ENCODE measurements at places on chromosomes 2 and 18. TPM values are rescaled to one million over a fixed set of nuclear protein-coding genes. Genes with fewer than 3 reads are reported as not detected.

DNA sequence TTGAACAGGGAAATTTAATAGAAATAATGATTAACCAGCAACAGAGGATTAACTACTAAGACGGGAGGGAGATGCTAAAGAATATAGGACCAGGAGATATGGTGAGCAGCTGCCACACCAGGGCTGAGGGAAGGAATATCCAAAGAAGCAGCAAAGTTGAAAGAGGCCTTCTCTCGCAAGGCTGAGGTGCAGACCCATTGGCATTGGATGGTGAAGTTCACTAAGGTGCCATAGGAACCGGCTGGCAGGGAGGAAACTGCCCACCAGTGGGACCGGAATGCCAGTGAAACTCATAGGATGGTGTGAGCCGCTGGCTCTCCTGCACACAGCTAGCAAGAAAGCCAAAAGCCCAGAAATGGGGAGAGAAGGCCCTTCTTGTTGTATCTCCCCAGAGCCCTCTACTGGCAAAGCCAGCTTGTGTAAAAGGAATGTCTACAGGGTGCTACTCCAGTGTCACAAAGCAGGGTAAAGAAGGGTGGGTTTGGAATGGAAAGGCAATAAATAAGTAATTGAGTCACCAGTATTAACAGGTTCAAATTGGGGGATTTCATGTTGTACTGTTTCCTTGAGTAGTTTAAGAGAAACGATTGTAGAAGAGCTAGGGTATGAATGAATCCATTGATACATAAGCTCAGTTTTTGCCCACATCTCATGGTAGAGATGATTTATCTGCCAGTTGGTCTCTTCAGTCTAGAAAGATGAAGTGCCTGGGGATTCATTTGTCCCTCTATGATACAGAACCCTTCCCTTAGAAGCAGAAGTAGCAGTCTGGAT is 36.0 kb downstream of the FARP2 start:
- no peaks in the 10 kb centered on the region for H3K36me3 ChIP-seq
- H3K4me3 ChIP-seq: no peak overlapping the region
- H3K4me1 ChIP-seq: no peaks in the 10 kb centered on the region
- H3K27me3 ChIP-seq: no peaks in the 10 kb centered on the region

GRCh38 chr2:239353692-239354091 is 47.1 kb downstream of the HDAC4 start:
- no peaks in the 10 kb centered on the region for H3K27me3 ChIP-seq
- no peaks in the 10 kb centered on the region for H3K4me1 ChIP-seq
- H3K36me3 ChIP-seq: 0 out of 2 replicates have a peak, but pooled peaks cover 7% of the 10 kb centered on the region
- no peak overlapping the region for H3K27ac ChIP-seq
- H3K4me3 ChIP-seq: no peak overlapping the region
- DNase-seq: no peak

DNA sequence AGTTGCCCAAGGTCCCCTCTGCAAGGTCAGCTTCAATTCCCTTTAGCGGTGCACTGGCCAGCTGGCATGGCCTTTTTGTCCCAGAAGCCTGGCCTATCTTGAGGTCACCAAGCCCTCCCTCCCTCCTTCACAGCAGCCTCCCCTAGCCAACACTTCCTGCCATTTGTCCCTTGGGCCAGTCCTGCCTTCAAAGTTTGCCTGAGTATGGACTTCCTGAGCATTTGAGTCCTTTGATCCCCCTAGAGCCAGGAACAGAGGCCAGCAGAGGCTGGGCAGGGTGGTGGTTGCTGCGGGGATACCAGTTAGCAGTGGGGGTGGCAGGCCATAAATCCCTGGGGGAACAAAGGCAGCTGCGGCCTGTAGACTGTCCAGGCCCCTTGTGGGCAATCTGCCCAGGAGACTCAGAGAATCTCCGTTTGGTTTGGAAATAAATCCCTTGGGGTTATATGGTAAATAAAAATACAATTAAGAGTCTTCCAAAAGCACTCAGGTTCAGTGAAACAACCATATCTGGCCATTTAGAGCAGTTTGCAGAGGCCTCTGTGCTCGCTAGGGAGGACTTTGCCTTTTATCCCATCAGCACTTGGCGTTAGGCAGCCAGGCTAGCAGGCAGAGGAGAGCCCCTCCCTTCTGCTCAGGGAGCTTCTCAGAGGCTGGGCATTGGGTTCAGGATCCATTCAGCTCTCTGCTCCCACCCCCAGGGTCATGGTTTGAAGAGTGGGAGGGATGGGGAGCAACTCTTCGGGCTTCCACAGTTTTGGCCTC is 3.1 kb upstream of the HES6 start:
- no peak overlapping the region for H3K27ac ChIP-seq
- no peak overlapping the region for H3K4me3 ChIP-seq
- no peak for DNase-seq
- peaks cover 23% of the 10 kb centered on the region for H3K4me1 ChIP-seq
- peaks cover 5% of the 10 kb centered on the region for H3K36me3 ChIP-seq

PJVK gene
- 2.6 TPM for total RNA-seq

NEU2 gene
- not detected for total RNA-seq

GRCh38 chr2:190184460-190184859 is 121.9 kb upstream of the MSTN start:
- no peak overlapping the region for H3K4me3 ChIP-seq
- H3K4me1 ChIP-seq: peaks cover 16% of the 10 kb centered on the region
- H3K27me3 ChIP-seq: no peaks in the 10 kb centered on the region
- no peak for DNase-seq
- H3K36me3 ChIP-seq: no peaks in the 10 kb centered on the region

PSMA8 gene
- not detected for total RNA-seq

CXCR2 gene
- 0.15 TPM for total RNA-seq

DNA sequence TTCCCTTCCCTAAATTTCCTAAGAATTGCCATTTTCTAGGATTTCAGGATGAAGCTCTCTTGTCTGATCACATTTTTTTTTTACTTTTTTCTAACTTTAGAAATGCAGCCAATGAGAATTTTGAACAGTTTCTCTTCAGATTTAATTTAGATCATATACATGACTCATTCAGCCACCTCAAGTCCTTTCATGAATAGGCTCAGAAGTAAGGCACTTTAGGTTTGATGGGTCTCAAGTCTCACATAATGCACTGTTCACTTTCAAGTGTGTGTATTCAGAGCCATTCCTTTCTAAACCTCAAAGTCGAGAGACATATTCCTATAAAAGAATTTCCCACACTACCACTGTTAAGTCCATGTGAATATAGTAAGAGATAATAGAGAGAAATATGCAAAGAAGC is 614.1 kb upstream of the VRK2 start:
- H3K4me1 ChIP-seq: peaks cover 10% of the 10 kb centered on the region
- no peak overlapping the region for H3K27ac ChIP-seq
- H3K4me3 ChIP-seq: no peak overlapping the region
- H3K27me3 ChIP-seq: no peaks in the 10 kb centered on the region
- DNase-seq: no peak

- peaks cover 9% of the 10 kb centered on the region for H3K4me1 ChIP-seq
- no peaks in the 10 kb centered on the region for H3K27me3 ChIP-seq
- no peaks in the 10 kb centered on the region for H3K36me3 ChIP-seq
Measured at GRCh38 chr2:127382831-127383230, 4.9 kb downstream of the MAP3K2 start.

All from HCT116 (cell line).